ENCODE measurements at places on chromosomes 2 and 18.
A peak's percentile ranks its signal among the peaks of the same experiment; 100 is the strongest.

- no peak for DNase-seq
These were observed 38.9 kb downstream of the ADI1 start for GRCh38 chr2:3480352-3481010.

DNA sequence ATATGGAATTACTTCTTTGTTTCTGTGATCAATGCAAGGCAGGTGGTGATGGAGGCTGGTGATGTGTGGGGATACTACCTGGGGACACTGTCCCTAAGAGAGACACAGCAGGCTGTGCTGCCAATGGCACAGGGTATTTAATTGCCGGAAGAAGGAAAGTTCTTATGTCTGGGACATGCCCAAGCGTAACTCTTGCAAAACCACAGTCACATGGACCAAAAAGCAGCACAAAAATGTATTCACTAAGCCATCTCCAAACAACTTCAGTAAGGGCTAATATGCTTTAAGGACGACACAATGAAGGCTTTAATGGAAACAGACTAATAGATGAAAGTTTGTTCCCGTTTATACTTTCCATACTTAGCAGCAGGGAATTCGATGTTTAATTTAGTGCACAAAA lies 49.7 kb upstream of the AP1S3 start:
- no peak for DNase-seq

DNA sequence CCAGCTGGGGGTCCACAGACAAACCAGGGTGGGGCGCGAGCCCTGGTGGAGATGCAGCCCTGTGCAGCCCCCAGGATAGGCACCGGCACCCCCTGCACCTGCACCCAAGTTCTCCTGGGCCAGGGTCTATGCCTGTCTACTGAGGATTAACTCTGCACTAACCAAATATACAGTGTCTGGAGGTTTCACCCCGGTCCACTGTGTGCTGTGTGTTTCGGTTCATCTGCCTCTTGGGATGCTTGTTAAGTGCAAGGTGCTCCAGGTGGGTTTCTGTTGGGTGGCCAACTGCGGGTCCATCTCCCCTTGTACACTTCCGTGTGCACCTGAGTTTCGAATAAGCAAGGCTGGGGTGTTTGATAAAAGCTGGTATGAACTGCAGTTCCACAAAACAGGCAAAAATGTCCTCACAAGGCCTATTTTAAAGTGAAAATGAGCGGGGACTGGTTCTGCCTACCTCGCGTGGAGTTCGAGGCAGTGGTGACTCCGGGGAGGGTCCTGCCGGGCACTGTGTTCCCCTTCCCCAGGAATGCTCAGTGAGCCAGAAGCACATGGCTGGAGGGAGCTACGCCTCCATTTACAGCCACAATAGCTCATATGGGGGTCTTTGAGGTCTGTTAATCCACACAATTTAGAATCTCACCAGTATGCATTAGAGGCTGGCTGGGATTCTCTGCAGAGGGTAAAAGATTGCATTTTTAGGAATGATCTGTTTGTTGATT lies 70.7 kb downstream of the EDAR start:
- DNase-seq: no peak

- DNase-seq: no peak
These were observed 677 bp upstream of the COPS9 start for GRCh38 chr2:240136671-240137292.

- DNase-seq: peak; percentile 43
These were observed 529 bp downstream of the SEMA4C start for GRCh38 chr2:96869281-96869821.

GRCh38 chr2:53053937-53054336 lies 713.7 kb upstream of the CHAC2 start:
- no peak for DNase-seq

GRCh38 chr2:200435379-200435778 lies 74.5 kb downstream of the KCTD18 start:
- DNase-seq: peak; percentile 73

GRCh38 chr2:601806-602455 lies 75.3 kb downstream of the TMEM18 start:
- no peak for DNase-seq

GRCh38 chr2:240602266-240603050 lies 15.9 kb downstream of the CAPN10 start:
- DNase-seq: no peak

GRCh38 chr18:50158866-50159653 lies 35.9 kb downstream of the MYO5B start:
- no peak for DNase-seq

DNA sequence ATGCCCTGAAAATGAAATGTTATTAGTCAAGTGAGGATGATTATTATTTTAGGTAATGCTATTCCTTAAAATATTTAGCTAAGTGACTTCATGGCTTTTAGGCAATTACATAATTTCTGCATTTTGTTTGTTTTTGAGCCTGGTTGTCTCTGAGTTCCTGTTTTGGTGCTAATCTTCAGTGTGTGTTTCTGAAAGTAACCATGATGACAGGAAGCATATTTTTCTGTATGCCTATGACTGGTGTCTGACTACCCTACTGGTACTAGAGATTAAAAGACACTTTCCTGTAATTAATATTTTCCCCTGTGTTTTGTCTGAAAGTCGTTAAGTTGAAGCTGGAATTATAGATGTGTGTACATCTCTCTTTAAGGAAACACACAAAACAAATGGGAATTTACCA lies 295.0 kb upstream of the SPRED2 start:
- DNase-seq: no peak

- DNase-seq: peak; percentile 54
These were observed 70.5 kb upstream of the TTC39C start for GRCh38 chr18:23943903-23944624.

DNA sequence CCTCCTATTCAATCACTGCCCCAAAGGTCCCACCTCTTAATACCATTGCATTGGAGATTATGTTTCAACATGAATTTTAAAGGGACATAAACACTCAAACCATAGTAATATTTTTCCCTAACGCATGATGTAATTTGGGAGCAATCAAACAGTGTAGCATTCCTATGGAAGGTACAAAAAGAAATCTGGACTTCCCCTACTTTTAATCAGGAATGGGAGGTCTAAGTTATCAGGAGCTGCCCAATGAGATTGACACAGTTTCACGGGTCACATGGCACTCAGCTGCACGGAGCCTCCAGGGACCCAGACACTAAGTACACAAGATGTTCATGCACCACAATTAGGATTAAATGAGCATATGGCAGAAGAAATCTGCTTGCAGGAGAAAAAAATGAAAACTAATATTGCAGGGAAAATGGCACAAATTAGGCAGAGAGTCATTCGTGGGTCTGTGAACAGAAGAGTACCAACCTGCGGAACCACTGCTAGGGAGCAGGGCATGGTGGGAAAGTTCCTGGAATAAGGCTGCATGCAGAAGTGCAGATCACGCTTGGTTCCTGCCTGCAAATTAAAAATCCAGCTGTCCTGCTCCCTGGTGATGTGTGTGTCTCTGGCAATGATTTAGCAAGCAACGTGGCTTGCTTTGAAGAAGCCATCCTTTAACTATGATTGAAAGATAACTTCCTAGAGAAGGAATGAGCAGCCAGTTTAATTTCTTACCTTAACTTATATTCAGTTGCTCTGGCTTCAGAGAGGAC lies 326.6 kb upstream of the ID2 start:
- DNase-seq: no peak

DNA sequence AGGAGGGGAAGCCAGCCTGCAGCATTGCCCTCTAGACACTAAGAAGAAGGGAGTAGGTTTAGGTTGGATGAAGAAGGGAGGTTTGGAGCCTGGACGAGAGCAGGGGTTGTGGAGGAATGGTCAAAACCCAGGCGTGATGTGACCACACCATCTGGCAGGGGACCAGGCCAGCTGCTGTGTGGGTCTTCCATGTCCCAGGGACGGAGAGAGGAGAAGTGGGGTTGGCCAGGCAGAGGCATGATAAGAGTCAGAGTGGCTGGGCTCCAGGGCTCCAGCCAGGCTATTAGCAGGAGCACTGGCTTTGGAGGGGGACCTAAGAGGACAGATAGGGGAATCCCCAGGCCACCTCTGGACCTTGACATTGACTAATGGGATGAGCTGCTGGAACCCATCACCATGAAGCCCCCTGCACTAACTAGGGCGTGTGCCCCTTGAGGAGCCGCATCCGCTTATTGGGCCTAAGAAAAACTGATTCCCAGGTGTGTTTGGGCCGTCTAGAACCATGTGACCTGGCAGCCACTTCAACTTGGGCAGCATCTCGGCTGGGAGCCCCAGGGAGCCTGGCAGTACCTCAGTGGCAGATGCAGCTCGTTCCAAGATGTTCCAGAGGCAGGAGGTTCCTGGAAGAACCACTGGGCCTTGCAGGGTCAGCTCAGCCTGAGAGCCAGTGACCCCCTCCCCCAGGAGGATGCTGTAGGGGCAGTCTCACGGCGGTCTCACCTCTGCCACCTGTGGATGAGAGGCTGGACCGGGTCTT lies 235.1 kb downstream of the AGAP1 start:
- no peak for DNase-seq

DNA sequence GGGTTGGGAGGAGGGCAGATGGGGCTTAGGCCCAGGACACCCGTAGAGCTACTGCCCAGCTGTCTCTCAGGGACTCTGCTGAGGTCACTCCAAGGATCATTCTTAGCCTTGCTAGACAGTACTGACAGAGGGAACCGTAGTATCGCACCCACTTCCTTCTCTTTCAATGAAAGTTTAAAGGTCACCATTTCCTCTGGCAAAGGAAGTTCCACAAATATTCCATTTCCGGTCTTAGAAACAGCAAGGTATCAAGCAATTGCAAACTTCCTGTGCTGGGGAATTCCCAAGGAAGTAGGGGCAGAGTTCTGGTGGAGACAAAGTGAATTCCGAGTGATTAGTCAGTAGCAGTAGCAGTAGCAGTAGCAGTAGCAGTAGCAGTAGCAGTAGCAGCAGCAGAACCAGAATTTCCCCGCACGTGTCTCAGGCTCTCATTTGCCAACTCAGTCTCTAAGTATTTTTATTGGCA lies 24.7 kb downstream of the IL1B start:
- peak; percentile 88 for DNase-seq

GRCh38 chr2:161436411-161436810 lies 20.3 kb downstream of the TBR1 start:
- DNase-seq: peak; percentile 82

- DNase-seq: no peak
These were observed 273.3 kb downstream of the GLI2 start for GRCh38 chr2:121008975-121009374.

GRCh38 chr18:29104671-29105070 lies 927.7 kb upstream of the CDH2 start:
- DNase-seq: no peak

DNA sequence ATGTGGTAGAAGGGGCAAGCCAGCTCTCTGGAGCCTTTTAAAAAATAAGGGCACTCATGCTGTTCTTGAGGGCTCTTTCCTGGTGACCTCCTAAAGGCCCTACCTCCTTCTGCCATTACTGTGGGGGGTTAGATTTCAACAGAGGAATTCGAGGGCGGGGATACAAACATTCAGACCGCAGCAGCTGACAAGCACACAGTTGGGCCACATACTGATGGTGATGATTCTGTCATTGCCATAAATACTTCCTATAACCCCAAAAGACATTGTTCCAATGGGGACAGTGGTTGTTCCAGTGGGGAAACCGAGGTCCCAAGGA lies 67.0 kb downstream of the TSHZ1 start:
- DNase-seq: no peak

DNA sequence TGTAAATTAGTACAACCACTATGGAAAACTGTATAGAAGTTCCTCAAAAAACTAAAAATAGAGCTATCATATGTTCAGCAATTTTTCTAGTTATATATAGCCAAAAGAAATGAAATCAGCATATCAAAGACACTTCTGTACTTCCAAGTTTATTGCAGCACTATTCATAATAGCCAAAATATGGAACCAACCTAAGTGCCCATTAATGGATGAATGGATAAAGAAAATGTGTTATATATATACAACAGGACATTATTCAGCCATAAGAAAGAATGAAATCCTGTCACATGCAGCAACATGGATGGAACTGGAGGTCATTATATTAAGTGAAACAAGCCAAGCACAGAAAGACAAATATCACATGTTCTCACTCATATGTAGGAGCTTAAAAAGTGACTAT lies 112.6 kb downstream of the MDH1 start:
- DNase-seq: no peak

- no peak for DNase-seq
These were observed 611 bp upstream of the ITSN2 start for GRCh38 chr2:24360963-24361330.

DNA sequence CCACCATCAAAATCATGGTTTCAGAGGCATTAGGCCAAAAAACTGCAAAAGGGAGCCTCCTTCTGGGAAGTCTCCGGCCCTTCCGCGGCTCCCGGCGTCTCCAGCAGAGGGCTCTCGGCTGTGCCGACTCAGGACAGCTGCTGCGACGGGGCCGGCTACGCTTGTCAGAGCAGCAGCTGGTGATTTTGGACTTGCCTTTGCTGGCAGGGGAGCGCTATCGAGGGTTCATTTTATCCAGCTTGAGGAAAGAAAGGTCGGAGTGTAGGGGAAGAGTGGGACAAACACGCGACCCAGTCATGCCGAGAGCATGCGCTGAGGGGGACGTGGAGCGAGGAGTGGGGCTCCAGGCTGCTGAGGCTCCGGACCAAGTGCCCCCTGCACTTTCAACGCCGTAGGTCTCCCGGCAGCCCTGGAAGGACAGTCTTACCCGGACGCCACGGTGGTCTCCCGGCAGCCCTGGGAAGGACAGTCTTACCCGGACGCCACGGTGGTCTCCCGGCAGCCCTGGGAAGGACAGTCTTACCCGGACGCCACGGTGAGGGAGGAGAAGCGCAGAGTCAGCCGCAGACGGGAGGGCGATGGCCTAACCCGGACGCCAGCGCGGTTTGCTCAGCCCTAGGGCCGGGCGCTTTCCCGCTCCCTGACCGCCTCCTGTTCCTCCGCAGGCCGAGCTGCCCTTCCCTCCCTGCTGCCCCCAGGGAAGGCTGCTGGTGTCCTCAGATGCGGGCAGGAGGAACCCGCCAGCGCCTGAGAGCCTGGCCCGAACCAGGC lies 21.7 kb downstream of the DDX18 start:
- peak; percentile 86 for DNase-seq

GRCh38 chr2:18988631-18989232 lies 369.7 kb downstream of the OSR1 start:
- no peak for DNase-seq

GRCh38 chr18:63686871-63687270 lies 15.9 kb upstream of the SERPINB11 start:
- DNase-seq: no peak

DNA sequence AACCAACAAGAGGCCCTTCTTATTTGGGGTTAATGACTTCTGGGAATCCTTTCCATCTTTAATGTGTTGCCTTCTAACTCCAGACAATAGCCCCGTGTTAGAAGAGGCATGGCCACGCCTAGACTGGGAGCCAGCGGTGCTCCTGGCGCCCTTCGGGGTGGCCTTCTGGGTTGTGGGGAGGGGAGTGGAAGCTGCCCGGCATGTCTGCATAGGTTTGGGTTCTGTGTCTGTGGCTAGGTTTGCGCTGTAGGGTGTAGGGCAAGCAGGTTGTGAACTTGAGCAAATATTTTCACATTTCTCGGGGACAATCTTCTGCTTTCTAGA lies 40.4 kb downstream of the CELF4 start:
- DNase-seq: no peak

DNA sequence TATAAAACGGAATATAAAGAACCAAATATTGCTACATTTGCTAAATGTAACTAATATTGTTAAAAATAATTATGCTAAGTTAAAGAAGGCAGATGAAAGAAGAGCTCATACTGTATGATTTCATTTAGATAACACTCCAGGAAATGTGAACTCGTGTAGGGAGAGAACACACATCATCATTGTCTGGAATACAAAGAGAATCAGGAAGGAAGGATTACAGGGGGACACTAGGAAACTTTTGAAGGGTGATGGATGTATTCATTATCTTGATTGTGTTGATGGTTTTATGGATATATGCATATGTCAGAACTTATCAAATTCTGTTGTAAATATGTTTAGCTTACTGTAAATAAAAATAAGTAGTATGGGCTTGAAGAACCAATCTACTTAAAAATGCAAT lies 104.1 kb upstream of the TRIB2 start:
- no peak for DNase-seq

GRCh38 chr2:206432193-206433082 lies 10.9 kb upstream of the ADAM23 start:
- no peak for DNase-seq
